ENCODE measurements at places on chromosomes 7 and 10.
A peak's percentile ranks its signal among the peaks of the same experiment; 100 is the strongest.

GRCh38 chr7:70063927-70064326 lies 465.7 kb downstream of the AUTS2 start:
- peak; percentile 24 for DNase-seq

DNA sequence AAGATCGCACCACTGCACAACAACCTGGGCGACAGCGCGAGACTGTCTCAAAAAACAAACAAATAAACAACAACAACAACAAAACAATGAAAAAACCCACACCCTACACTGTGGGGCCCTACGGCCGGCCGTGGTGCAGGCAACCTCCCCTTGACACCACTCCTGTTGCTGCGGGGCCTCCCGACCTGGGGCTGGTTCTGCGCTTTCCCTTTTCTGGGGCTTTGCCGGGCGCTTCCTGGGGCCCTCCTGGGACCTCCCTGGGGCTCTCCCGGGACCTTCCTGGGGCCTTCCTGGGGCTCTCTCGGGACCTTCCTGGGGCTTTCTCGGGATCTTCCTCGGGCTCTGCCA lies 46.6 kb downstream of the INSIG1 start:
- DNase-seq, result no peak

- no peak for DNase-seq
These were observed 33.6 kb downstream of the ZEB1 start for GRCh38 chr10:31352436-31353226.

- no peak for DNase-seq
These were observed 59.8 kb downstream of the STK32C start for GRCh38 chr10:132247943-132248342.

DNA sequence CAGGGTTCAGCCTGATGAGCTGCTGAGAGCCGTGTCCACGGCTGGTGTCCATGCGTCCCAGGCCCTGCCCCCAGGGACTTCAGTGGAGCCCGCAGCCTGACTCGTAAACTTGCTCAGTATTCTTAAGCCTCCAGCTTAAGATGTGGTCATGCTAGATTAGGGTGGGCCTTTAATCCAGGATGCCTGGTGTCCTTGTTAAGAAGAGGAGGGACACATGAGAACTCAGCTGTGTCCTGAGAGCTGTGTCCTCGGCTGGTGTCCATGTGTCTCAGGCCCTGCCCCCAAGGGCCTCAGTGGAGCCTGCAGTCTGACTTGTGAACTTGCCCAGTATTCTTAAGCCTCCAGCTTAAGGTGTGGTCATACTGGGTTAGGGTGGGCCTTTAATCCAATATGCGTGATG lies 23.0 kb downstream of the DOCK1 start:
- DNase-seq, result no peak

- DNase-seq, result no peak
These were observed 67.0 kb upstream of the PRLHR start for GRCh38 chr10:118662228-118663035.

DNA sequence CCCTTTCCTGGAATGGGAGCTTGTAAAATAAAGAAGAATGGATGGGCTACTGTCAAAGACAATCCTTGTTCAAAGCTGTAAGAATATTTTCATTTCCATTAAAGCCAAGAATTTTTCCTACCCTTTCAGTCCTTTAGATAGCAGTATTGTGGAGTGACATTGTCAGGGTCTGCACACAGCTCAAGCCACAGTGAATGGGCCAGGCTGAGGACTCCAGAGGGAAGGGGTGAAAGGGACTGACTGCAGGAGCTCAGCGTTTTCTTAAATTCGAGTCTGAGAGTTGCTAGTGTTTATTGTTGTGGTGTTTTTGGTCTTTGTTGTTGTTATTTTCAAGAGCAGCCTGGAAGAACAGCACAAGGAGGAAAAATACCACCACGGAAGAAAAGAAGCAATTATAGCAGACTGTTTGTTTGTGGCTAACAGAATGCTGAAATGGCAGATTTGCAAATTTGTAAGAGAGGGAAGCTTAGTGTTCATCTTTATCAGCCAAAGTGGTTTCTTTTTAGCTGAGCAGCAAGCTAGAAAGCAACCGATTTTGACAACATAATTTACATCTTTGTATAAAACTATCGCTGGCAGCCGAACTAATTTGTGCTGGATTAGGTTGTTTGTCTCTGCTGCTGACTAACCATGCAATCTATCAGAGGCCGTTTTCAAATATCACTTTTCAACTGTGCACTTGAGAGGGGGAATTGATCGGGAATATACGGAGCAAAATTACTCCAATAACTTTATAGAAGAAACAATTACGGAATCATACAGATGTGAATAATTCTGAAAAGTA lies 192.1 kb downstream of the LRMDA start:
- DNase-seq, result no peak

GRCh38 chr10:3203016-3203811 lies 30.6 kb upstream of the PITRM1 start:
- DNase-seq, result no peak

DNA sequence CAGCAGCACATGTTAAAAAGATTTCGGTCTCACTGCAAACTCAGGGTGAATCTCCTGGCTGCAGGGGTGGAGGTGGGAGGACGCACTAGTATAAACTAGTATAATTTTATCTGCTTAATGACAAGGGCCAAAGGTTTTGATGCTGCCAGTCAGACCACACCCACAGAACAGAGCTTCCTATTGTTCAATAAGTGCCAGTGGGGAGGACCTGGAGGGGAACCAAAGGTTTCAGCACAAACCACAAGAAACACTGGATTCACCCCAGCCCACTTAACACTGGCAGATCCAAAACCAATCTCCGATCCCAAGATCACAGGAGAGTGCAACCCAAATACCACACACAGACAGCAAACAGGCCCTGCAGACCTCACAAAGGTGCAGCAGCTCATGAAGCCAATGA lies 6.6 kb downstream of the VOPP1 start:
- DNase-seq, result no peak

GRCh38 chr10:113272511-113272910 lies 280.3 kb upstream of the HABP2 start:
- DNase-seq, result no peak

DNA sequence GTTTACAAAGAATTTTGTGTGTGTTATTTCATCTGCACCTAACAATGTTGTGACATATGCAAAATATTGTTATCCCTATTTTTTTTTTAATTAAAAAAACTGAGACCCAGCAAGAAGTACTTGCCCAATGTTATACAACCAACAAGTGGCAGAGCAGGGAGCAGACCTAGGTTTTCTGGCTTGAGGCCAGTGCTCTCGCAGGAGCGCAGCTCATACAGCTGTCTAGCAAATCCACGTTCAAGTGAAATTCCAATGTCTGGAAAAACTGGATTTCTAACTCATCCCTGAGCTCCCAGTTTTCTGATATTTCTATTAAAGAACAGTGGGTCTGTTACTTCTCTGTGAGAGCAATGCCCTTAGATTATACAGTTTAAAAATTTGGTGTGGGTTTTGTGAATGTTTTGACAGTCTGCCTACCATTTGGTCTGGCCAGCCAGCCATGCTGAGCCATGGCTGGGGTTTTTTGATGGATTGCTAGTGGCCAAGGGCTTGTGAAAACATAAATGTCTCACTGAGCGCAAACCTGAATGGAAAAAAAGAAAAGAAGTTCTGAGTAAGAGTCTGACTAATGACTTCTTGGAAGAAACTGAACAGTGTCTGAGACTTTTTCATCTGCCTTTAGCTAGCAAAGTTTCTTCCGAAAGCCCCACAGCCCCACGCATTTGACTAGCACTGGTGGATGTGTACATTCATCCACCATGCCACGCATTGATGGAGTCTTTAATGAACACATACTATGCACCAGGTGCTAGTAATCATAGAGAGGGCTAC lies 15.4 kb upstream of the PRF1 start:
- DNase-seq, result peak; percentile 89

GRCh38 chr7:45685619-45686240 lies 111.6 kb downstream of the ADCY1 start:
- no peak for DNase-seq

GRCh38 chr7:130667593-130668257 lies 823 bp downstream of the COPG2 start:
- DNase-seq, result no peak

- DNase-seq, result peak; percentile 21
These were observed 10.7 kb downstream of the C10orf90 start for GRCh38 chr10:126659750-126660149.

GRCh38 chr10:27474741-27475140 lies 29.4 kb upstream of the RAB18 start:
- peak; percentile 8 for DNase-seq

DNA sequence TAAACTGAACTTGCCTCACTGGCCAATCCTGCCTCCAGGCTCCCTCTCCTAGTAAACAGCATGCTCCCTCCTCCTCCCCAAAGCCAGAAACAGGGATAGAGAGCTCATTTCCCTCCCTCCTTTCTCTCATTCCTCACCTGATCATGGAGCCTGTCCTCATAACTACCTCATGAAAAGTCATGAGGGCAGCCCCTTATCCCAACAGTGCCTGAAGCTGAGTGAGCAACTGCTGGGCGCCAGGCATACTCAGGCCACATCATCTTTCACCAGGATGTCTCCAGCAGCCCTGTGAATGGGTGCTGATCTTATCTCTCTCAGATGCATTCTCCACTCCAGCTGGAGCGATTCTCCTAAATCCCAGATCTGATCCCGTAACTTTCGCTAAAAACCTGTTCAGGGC lies 307.2 kb downstream of the PRPF18 start:
- DNase-seq, result no peak

DNA sequence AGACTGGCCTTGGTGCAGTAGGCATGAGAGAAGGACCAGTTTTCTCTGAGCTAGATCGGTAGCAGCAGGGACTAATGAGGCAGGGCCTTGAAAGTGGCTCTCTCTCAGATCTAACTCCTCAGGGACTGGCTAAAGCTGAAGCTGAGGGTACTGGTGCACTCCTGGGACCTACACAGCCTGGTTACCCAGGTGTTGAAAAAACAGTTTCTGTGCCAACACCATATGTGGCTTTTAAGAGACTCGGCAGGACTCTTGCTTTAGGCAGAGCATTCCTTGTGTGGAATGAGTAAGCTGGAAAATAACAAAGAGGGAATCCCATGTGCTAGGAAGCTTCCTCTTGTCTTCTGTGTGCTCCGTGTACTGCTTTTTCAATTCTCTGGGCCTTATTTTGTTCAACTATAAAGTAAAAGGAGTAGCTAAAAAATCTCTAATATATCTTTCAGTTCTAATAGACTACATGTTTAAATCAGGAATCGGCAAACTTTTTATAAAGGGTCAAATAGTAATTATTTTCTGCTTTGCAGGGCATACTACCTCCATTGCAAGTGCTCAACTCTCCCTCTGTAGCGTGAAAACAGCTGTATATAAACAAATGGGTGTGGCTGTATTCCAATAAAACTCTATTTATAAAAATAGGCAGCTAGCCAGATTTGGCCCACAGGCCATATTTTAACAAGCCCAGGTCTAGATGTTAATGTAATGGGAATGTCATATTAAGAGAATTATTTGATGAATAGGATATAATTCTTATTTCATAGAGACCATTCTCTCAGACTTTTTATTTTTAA lies 186.1 kb upstream of the KAT6B start:
- DNase-seq, result peak; percentile 26

- peak; percentile 53 for DNase-seq
These were observed 961.8 kb upstream of the CELF2 start for GRCh38 chr10:10055656-10056442.

Measured in fibroblast of upper back skin (primary cell).